ENCODE measurements at places on chromosomes 5 and 9. TPM values are rescaled to one million over a fixed set of nuclear protein-coding genes. Genes with fewer than 3 reads are reported as not detected.

Gene RLN1
- not detected for total RNA-seq

Gene UBE2QL1
- 0.11 TPM for total RNA-seq

Gene FOXD4L3
- total RNA-seq: not detected

Gene IL4
- not detected for total RNA-seq

Gene GPR107
- 31.5 TPM for total RNA-seq

Gene C5orf58
- not detected for total RNA-seq

Gene ADAMTSL2
- total RNA-seq: not detected

Gene CD72
- 0.87 TPM for total RNA-seq

Gene TAF11L10
- not detected for total RNA-seq

Gene PALM2AKAP2
- 20.4 TPM for total RNA-seq

Gene SCGB3A2
- not detected for total RNA-seq

Gene BTNL3
- total RNA-seq: not detected

Gene NFIL3
- total RNA-seq: 15.7 TPM

Gene SCAMP1
- 77.9 TPM for total RNA-seq

Gene TRPM6
- under 0.01 TPM for total RNA-seq

Gene WNK2
- 0.11 TPM for total RNA-seq

Gene STPG3
- not detected for total RNA-seq

Gene DCANP1
- total RNA-seq: not detected

Gene NMUR2
- not detected for total RNA-seq

Data from uterine smooth muscle cell (primary cell).